Omental fat pad (tissue), 4 donors: ENCODE measurements at places on chromosomes 1 and 21. TPM values are rescaled to one million over a fixed set of nuclear protein-coding genes. Genes with fewer than 3 reads are reported as not detected.
A peak's percentile ranks its signal among the peaks of the same experiment; 100 is the strongest.

TMEM125 gene
- not detected for total RNA-seq

KIF21B gene
- total RNA-seq: 5.0 TPM

ADSS2 gene
- 30.6 TPM for total RNA-seq

BMP8A gene
- 2.0 TPM for total RNA-seq

LYPD8 gene
- total RNA-seq: not detected

TFF3 gene
- 11.9 TPM for total RNA-seq

FAM177B gene
- total RNA-seq: not detected

GFI1 gene
- total RNA-seq: 1.0 TPM

MTR gene
- 27.2 TPM for total RNA-seq

SRM gene
- 52.2 TPM for total RNA-seq

LIN28A gene
- total RNA-seq: not detected

DNA sequence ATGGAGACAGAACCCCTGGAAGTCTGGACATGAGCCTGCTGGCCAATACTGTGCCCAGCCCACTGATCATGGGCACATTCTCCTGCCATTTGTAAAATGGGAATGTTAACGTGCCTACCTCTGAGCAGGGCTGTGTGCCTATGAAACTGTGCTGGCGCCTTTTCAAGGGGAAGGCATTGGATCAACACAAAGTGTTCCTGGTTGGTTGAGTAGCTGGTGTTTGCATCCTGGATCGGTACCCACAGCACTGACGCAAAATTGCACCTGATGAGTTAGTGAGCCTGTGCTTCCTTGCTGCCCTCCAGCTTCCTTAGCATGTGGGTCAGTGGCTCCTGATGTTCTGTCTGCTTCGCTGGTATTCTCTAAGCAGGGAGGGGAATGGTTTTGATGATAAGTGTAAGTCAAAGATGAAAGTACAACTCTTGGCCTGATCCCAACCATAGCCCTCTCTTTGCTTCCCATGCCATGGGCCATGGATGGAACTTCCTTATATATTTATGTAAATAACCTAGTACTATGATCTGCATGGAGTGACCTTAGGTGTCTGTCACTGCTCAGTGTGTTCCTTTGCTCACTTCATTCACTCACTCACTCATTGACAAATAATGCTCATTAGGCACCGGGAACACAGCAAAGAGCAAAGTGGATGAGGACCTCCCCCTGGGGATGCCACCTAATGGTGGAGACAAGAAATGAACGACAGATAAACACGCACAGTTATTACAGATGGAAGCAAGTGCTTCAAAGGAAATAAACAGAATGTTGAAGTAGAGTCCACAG is 22.7 kb downstream of the MAB21L3 start:
- no peak for DNase-seq

GRCh38 chr1:47226121-47226838 is 5.7 kb downstream of the TAL1 start:
- DNase-seq: no peak

- DNase-seq: no peak
Observed at GRCh38 chr1:109091078-109091838, 694 bp downstream of the TMEM167B start.

- no peak for DNase-seq
Observed at GRCh38 chr21:26499495-26499894, 73.6 kb downstream of the CYYR1 start.

- no peak for DNase-seq
Observed at GRCh38 chr1:234694661-234695060, 84.7 kb upstream of the IRF2BP2 start.

GRCh38 chr1:156371553-156372264 is 2.7 kb downstream of the RHBG start:
- DNase-seq: peak; percentile 71

DNA sequence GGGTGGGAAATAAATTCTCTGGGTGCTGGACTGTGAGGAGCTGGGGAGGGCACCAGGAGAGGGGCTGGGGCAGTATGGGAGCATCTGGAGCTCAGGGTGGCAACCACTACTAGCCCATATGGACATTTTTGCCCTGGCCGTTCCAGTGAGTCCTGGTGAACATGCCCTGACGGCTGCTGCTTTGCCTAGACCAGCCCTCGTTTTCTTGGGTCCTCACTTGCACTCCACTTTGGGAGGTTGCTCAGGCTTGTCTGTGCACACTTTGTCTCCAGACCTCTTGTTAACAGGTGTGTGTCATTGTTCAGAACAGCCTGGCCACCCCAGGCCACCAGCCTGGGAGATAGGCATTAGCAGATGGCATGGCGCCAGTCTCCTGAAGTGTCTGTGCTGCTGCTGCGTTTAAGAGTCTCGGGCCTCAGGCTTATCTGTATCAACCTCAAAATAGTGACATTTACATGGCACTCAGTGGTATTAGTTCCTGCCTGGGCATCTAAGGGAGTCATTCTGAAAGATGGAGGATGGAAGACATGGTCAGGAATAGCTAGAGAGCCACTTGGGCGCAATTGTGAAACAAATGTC is 190.5 kb downstream of the PTPRU start:
- DNase-seq: no peak

DNA sequence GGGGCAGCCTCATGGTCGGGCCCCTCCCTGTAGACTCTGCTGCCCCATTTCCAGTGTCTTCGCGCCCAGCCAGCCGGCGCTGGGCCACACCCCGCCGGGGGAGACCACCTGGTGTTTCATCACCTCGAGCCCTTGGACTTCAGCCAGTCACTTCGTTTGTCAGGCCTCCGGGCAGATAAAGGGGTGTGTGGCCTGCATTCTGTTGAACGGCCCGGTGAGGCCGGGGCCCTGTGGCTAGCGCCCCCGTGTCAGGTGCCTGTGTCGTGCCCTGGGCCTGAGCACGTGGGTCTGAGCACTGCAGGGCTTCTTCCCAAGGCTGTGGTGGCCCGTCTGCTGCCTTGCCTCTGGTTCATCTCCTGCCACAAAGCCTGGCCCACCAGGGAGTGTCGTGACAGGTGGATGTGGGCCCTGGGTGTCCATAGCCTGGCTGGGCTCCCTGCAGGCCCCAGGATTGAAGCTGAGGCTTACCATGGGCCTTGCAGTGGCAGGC is 65.2 kb upstream of the DIP2A start:
- DNase-seq: no peak

GRCh38 chr1:15248216-15248615 is 1.2 kb downstream of the FHAD1 start:
- DNase-seq: no peak

GRCh38 chr1:223752721-223753515 is 40.6 kb downstream of the CAPN2 start:
- DNase-seq: no peak

DNA sequence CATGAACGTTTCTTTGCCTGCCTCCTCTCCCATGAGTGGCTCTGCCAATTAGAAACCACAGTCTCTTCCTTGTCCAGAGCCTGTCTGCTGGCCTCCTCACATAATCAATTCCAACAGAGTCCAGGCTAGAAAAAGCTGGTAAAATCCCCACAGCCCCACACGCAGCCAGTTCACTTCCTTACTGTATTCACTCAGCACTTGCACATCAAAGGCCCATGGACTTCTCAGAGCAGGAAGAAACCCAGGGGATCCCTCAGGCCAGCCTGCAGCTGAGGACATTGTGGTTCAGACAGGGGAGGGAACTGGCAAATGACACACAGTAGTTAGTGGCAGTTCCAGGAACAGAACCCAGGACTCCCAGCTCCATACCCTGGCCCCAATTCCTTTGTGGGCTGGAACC is 171.6 kb upstream of the EDN2 start:
- no peak for DNase-seq

GRCh38 chr1:219123036-219123435 is 50.6 kb upstream of the LYPLAL1 start:
- DNase-seq: no peak

DNA sequence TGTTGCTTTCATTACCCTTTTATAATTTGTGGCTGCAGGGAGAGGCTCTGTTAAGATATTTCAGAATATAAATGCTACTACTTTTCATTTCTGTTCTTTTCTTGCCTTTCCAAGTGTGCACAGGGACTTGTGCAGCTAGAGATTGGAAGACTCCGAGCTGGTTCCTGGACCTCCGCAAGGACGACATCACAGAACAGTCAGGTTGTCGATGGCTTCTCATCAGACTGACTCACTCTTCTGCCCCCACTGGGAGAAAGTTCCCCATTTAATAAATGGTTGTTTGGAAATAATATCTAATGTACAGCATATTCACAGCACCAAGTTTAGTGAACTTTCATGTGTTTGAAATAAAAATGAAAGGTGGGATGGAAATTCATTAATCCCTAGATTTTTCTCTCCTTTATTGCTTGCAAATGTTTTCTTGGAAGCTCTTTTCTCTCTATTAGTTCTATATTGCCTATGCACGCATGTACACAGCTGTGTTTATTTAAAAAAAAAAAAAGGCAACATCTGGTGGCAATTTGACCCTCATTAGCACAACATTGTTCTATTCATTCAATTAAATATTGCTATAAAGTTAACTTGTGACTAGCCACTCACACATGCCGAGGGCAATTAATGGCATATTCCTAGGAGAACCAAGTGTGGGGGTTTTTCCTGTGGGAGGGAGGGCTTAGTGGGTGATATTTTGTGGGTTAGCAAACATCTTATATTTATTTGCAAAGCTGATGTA is 77.5 kb upstream of the L1TD1 start:
- no peak for DNase-seq

DNA sequence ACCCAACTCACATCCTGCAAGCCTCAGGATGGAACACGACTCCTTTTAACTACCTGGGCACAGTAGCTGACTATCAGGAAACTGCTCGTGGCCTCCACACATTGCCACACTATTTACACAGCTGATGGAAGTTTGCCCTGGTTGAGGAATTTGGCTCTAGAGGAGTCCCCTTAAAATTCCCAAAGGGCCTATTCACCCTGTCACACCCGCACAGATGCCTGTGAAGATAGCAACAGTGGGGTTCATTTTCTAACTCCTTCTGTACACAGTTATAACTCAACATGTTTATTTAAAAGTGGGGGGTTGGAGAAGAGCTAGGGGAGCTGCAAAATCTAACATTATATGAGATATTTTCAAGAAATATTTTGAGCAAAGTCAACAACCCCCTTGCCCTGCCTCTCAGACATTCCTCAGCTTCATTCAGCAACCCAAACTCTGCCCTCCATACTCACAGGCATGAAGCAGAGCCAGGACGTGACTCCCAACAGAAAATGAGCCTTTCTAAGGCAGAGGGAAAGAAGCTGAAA is 35.8 kb upstream of the CCN1 start:
- no peak for DNase-seq

- no peak for DNase-seq
Observed at GRCh38 chr1:163439471-163439870, 117.7 kb downstream of the NUF2 start.

DNA sequence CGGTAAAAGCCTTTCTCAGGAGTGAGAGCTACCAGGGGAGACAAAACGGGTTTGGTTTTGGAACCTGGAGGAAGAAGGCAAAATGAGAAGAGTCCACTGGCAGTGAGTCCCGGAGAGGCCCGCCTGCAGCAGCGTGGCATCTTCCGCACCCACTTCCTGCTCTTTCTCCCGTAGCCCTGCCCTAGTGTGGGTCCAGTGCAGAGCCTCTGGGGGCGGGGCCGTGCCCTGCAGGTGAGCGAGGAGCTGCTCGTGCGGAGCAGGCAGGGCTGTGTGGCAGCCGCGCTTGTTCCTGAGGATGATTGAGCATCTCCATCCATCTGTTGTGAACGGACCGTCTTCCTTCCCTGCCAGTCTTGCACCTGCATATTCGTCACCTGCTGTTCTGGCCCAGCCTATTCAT is 66.5 kb downstream of the PEX14 start:
- DNase-seq: no peak

GRCh38 chr1:17822741-17823426 is 67.8 kb downstream of the ACTL8 start:
- no peak for DNase-seq

DNA sequence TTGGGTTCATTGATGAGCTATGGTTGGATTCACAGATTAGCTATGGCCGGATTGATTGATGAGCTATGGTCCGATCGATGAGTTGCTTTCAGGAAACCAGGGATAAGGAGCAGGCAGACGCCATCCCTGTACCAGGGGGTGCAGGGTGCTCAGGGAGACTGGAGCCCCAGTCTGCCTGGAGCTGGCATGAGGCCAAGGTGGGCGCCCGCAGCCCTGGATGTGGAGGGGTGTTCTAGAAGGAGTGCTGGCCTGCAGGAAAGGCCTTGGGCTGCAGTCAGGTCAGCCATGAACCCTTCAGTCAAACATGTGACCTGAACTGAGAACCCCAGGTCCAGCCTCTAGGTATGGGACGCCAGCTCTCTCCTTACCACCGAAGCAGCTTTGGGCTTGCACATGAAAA is 172.7 kb upstream of the ARHGEF16 start:
- no peak for DNase-seq

GRCh38 chr1:117754061-117754969 is 148.5 kb downstream of the TENT5C start:
- no peak for DNase-seq

GRCh38 chr21:39869141-39869818 is 2.0 kb downstream of the PCP4 start:
- DNase-seq: no peak

GRCh38 chr1:29854700-29855276 is 618.5 kb downstream of the PTPRU start:
- no peak for DNase-seq

- no peak for DNase-seq
Observed at GRCh38 chr1:67572594-67573221, 112.3 kb upstream of the GADD45A start.

DNA sequence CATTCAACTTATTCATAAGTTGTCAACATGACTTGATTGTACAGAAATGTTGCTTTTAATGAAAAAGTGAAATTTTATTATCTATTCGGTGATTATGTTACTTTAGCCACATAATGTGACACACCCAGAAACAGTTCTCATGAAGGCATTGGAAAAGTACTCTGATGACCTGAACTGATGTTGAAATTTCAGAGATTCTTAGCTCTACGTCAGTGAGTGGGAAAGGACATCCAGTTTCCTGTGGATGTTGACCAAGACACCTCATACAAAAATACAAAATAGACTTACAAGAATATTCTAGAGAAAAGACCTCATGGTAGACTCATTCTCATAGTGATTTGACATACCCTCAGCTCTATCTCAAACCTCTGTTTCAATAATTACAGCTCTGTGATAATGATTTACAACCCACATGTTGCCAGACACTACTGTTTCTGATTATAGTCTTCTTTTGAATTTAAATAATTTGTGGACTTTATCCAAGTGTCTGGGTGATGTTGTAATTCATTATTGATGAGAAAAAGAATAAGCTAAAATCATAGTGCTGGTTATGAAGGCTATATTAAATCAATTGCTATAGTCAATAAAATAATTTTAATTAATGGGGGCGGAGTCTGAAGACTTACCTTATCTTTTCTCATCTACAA is 37.3 kb downstream of the KCNK2 start:
- DNase-seq: no peak

DNA sequence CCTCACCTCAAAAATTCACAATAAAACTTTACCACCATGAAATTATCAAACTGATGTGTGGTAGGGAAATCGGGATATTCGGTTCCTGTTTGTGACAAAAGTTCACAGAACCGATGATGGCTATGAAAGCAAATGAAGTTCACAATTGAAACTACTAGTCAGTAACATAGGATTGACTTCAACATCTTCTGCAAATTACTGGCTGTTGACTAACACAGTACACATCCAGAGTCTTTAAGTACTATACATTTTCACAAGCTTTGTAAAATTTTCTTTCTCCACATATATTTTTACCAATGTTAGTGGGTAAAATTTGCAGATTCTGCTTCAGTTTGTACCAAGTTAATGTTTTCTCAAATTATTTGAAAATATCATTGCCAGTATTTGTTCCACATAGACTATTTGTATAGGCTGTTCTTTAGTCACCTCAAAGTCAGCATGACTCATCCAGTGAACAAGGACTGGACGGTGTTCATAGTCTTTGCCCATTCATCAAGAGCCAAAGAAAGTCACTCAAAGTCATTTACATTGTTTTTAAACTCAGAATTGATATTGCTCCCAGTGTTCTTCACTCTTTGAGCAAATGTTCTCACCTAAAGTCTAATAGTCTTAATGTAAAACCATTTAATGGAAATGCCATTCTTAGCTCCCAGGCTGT is 213.4 kb downstream of the USP25 start:
- no peak for DNase-seq
